ENCODE measurements at places on chromosomes 16 and 17.

- DNase-seq = peak; percentile 97
Observed at GRCh38 chr17:65750631-65751115, 189.2 kb upstream of the AXIN2 start.

GRCh38 chr17:65294181-65294719 is 157.1 kb downstream of the RGS9 start:
- DNase-seq = peak; percentile 75

DNA sequence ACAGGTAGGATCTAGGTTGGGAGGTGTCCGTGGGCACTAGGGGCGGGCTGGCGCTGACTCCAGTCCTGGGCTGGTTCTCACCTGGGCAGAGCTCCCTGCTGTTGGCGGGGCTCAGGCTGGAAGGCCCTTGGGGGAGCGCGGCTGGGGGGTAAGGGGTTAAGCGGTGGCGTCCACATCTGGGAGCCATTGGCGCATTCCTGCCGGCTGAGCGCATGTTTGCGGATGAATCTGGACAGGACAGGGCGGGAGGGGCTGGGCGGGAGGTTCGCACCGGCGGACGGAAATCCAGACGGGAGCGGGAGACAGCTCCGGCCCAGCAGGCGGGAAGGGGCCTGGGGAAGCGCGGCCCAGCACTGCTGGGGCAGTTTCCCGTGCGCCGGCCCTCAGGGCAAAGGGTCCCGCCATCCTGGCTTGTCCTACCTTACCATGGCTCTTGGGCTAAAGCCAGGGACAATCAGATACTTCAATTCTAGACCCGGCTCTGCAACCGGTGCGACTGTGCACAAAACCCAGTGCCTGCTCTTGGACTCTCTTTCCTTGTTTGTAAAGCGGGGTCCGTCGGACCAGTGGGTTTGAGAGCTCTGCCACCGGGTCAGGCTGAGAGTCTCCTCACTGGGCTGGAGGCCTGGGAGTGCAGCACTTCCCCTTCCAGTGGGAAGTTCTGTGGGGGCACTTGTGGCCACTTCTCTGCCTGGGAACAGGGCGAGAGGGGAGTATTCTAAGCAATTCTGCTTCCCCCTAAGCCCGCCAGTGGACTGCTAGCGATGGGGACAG is 7.8 kb downstream of the RARA start:
- DNase-seq = peak; percentile 67

GRCh38 chr16:73172241-73172972 is 124.5 kb upstream of the ZFHX3 start:
- no peak for DNase-seq

- DNase-seq = no peak
Observed at GRCh38 chr16:64730261-64730660, 391.6 kb downstream of the CDH11 start.

GRCh38 chr16:14088155-14088753 is 17.1 kb downstream of the MRTFB start:
- peak; percentile 69 for DNase-seq

GRCh38 chr16:87543436-87544191 is 50.8 kb upstream of the ZCCHC14 start:
- DNase-seq = no peak

DNA sequence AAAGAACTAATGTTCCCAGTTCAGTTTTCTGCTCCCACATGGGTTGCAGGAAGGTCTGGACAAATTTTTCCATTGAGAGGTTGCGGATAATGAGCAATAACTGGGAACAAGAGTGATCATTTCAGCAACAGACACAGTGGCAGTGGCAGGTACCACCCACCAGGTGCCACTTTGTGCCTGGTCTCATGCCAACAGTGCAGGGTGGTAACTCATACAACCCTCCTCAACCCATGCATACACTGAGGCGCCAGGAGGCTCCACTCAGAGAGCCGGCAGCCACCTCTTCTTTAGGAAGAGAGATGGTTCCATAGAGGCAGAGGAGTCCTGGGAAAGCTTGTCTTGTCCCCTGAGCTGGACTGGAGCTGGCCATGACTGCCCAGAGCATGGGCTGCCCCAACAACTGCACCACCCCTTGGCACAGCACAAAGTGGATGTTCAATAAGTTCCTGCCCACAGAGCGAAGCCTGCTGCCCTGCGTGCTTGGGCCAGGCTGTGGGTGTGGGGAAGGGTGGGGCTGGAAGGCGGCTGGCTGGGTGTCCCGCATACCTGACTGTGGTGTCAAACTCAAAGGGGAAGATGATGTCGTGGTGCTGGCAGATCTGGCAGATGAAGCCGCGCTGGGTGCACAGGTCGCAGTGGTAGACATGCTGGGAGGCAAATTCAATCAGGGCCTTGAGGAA is 6.4 kb upstream of the ARHGAP27 start:
- DNase-seq = no peak

GRCh38 chr17:27975146-27976011 is 67.1 kb upstream of the NLK start:
- no peak for DNase-seq

- peak; percentile 86 for DNase-seq
Observed at GRCh38 chr17:33438139-33438538, 145.0 kb upstream of the ASIC2 start.

- peak; percentile 76 for DNase-seq
Observed at GRCh38 chr17:50139950-50140885, 10.3 kb upstream of the SAMD14 start.

GRCh38 chr16:29148867-29149272 is 164.0 kb downstream of the LAT start:
- DNase-seq = no peak

- no peak for DNase-seq
Observed at GRCh38 chr16:69474408-69474807, 50.0 kb downstream of the CYB5B start.

DNA sequence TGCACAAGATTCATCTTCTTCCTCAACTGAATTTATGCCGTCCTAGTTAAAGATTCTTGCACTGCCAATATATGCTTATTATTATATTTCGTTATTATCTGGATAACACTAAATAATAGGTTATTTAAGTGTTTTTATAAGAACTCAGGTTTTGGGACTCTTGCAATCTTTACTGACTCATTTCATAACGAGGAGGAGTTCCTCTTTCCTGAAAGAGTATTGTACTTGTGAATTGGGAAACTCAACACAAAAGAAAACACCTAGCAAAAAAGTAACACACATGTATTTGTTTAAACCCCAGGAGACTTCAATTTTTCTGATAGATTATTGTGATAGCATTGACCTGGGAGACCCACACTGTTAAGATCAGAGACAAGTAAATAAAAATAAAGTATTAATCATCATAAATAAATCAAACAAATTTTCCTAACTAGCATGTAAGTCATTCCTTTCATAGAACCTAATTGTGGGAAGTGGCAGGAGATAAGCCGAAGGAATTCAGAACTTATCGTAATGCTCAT is 505.8 kb downstream of the KCNJ2 start:
- DNase-seq = no peak

GRCh38 chr16:20510323-20510722 is 59.0 kb downstream of the ACSM2A start:
- no peak for DNase-seq

- DNase-seq = no peak
Observed at GRCh38 chr16:27149986-27150385, 53.3 kb upstream of the KDM8 start.

- DNase-seq = no peak
Observed at GRCh38 chr16:68370581-68371275, 59.9 kb downstream of the PRMT7 start.

DNA sequence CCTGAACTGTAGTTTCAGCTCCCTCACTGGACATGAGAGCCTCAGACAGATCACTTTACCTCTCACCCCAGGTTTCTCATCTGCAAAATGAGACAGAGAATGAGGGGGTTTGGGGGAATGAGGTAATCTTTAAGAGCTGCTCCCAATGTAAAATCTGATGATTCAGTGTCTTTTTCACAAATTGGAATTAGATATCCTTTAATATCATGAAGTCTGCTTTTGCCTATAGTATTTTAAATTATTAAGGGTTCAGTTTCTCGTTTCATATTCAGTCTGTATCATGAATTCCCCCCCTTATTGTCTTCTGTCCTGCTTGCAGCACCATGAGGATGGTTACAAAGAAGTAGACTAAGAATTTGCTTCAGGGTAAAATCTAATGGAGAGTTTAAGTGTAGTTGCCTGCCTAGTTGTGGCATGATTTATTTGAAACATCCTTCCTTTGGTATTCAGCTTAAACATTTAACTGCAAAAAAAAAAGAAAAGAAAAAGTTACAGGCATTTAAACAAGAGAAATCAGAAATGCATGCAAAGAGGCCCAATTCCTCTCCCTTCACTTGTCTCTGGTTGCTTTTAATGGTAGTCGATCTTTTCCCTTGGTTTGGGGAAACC is 77.3 kb downstream of the WNT3 start:
- no peak for DNase-seq

DNA sequence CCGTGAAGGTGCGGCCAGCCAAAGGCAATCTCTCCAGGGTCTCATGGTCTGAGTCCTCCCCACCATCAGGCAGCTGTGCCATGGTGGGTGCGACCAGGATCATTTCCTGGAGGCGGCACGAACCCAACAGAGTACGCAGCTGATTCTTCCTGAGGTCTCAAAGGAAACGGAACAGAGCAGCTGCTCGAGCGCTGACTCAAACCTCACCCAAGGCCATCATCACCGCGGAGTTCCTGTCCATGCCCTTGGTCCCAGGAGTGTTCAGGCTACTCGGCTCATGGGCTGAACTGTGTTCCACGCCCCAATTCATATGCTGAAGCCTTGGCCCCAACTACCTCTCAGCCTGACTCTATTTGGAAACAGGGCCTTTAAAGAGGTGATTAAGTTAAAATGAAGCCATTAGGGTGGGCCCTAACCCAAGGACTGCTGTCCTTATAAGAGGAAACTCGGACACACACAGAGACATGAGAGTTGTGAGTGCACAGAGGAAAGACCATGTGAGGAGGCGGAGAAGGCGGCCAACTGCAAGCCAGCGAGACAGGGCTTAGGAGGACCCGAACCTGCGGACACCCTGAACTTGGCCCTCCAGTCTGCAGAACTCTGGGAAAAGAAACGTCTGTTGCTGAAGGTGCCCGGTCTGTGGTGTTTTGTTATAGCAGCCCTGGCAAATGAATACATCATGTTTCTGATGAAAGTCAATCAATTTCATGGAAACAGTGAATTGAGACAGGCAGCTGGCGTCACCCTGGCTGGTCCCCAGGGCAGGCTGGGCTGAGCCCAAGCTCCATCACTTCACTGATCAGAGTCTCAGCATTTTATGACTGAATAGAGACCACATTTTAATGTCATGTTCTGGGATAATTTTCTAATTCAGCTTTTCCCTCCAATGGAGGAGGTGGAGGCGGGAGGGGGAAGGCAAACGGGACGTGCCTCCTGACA is 13.7 kb downstream of the MXRA7 start:
- peak; percentile 75 for DNase-seq

GRCh38 chr17:36507266-36507665 is 20.8 kb downstream of the ZNHIT3 start:
- no peak for DNase-seq

DNA sequence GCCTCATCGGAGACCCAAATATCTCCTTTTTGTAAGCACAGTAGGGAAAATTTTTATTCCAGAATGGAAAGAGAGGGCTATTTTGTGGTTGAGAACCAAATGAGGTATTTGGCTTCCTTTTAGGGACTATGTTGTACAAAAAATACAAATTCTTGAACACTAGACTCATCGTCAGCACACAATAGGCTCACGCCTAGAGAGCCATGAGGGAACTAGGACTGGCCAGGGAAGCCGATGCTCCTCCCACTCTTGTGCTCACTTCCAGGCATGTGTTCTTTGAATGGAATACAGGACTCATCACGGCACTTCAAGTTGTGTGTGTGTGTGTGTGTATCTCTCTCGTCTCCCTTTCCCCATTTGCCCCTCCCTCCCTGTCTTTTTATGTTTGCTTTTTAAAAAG is 17.8 kb upstream of the BLMH start:
- DNase-seq = no peak

GRCh38 chr17:2138318-2138717 is 83.4 kb downstream of the HIC1 start:
- no peak for DNase-seq

GRCh38 chr17:72487731-72488494 is 367.1 kb downstream of the SOX9 start:
- DNase-seq = no peak

- peak; percentile 90 for DNase-seq
Observed at GRCh38 chr17:14308965-14309879, 8.3 kb downstream of the HS3ST3B1 start.

DNA sequence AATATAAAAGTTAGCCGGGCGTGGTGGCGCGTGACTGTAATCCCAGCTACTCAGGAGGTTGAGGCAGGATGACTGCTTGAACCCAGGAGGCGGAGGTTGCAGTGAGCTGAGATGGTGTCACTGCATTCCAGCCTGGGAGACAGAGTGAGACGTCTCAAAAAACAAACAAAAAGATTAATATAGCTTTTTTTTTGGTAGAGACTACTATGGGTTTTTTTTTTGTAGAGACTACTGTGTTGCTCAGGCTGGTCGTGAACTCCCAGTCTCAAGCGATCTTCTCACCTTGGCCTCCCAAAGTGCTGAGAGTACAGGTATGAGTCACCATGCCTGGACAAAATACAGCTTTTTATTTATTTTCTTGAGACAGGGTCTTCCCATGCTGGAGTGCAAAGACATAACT is 20.2 kb downstream of the ZNRF1 start:
- no peak for DNase-seq

DNA sequence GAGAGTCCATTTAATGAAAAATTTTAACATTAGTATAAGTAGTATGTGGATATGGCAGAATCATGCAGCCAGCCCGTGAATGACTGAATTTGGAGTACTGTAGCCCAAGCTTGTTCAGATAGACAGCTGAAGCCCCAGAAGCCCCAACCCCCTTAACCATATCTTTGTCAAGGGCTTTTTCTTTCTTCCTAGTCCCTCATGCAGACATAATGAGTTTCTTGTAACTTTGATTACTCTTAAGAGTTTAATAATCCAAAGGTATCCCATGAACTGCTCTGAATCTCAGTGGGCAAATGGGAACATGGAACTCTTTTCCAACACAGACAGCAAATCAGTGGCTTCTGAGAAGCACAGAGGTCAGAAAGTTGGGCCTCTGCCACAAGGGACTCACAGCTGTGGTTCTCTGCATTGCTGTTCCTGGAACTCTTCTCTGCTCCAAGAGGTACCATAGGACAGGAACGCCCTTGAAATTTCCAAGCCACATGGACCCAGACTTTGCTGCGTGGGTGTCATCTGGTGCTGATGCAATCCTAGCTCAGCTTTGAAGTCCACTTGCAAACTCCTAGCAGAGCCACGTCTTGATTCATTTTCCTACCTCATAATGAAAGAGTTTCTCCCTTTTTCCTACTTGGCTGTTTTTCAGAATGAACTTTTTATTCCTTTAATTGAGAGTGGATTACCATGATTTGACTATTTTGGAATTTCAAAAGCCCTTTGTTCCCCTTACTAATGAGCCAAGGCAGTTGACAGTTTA is 18.1 kb downstream of the LYRM1 start:
- peak; percentile 54 for DNase-seq

DNA sequence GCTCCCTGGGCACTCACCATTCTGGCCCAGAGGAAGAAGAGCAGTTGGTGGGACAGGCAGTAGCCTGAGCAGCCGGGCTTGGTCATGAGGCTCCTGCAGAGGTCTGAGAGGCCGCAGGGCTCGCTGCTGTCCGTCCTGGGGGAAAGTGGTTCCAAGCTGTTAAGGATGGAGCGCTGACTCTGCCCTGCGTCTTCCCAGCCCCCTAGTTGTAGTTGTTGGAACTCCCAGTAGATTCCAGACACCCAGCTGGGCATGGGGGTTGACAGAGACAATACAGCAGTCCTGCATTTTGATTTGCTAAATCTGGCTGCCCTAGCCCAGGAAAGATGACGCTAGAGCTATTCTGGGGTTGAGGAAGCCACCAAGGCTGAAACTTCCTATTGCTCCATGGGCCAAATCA is 7.3 kb downstream of the C16orf89 start:
- DNase-seq = no peak

- DNase-seq = peak; percentile 29
Observed at GRCh38 chr16:10338426-10338825, 47.4 kb upstream of the ATF7IP2 start.

GRCh38 chr17:17496189-17497064 is at the start of gene RASD1:
TSS of gene RASD1 (minus strand) at chr17:17496395. CDS start at chr17:17496181, 214 bp downstream.
- peak; percentile 79 for DNase-seq
